ENCODE measurements at places on chromosomes 13 and 19.
A peak's percentile ranks its signal among the peaks of the same experiment; 100 is the strongest.

- DNase-seq: no peak
These were observed 136.8 kb downstream of the DCLK1 start for GRCh38 chr13:35994131-35994966.

DNA sequence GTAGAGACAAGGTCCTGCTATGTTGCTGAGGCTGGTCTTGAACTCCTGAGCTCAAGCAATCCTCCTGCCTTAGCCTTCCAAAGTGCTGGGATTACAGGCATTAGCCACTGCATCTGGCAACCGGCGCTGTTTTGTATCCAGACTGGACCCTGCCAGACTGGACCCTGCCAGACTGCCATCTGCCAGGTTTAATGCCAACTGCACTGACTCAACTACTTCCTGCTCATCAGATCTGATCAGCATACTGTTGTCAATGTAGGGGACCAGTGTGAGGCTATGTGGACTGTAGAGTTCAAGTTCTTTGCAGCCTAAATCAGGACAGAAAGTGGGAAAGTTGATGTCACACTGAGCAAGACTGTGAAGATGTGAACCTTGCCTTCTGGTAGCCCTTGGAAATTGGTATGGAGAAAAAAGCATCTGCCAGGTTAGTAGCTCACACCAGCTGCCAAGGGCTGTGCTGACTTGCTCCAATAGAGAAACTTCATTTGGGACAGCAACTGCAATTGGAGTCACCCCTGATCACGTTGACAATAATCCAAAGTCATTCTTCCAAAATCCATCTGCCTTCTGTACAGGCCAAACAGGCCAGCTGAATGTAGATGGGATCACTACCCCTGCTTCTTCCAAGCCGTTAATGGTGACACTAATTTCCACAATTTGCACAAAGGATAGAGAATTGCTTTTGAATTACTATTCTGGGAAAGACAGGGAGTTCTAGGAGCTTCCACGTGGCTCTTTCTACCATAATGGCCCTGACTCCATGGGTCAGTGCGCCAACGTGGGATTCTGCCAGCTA lies 36.8 kb upstream of the ATP1A3 start:
- DNase-seq: no peak

DNA sequence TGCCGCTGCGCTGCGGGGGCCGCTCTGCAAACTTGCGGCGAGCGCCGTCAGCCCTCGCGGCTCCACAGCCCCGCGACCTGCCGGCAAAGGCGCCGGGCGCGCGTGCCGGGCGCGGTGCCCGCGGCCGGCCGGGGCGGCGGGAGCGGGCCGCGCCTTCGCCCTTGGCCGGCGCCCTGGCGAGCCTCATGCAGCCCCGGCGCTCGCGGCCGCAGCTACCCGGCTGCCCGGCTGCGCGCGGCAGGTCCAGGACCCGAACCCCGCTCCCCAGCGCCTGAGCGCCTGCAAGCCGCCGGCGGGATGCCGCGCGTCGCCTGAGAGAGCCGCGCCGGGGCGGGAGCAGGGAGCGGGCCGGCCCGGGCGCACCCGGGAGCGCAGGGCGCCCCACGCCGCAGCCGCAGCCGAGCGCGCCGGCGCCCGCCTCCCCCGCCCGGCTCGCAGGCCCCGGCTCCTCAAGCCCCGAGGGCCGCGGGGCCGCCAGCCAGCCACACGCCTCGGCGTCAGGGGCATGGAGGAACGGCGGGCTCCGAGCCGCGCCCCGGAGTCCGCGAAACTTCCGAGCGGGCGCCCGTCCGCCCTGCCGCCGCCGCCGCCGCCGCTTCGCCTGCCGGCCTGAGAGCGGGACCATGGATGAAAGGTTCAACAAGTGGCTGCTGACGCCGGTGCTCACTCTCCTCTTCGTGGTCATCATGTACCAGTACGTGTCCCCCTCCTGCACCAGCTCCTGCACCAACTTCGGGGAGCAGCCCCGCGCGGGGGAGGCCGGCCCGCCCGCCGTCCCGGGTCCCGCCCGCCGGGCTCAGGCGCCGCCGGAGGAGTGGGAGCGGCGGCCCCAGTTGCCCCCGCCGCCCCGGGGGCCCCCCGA lies 564 bp downstream of the HS6ST3 start:
- DNase-seq: peak; percentile 69

- no peak for DNase-seq
These were observed 119.7 kb downstream of the COL4A2 start for GRCh38 chr13:110426735-110427134.

DNA sequence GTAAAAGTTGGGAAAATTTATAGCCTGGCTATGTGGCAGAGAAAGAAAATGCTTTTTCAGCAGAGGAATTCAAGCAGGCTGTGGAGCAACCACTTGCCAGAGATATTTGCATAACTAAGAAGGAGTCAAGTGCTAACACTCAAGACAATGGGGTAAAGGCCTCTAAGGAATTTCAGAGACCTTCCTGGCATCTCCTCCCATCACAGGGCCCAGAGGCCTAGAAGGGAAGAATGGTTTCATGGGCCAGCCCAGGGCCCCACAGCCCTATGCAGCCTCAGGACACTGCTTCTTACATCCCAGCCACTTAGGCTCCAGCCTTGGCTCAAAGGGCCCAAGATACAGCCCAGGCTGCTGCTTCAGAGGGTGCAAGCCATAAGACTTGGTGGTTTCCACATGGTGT lies 14.3 kb downstream of the SLC15A1 start:
- DNase-seq: no peak

DNA sequence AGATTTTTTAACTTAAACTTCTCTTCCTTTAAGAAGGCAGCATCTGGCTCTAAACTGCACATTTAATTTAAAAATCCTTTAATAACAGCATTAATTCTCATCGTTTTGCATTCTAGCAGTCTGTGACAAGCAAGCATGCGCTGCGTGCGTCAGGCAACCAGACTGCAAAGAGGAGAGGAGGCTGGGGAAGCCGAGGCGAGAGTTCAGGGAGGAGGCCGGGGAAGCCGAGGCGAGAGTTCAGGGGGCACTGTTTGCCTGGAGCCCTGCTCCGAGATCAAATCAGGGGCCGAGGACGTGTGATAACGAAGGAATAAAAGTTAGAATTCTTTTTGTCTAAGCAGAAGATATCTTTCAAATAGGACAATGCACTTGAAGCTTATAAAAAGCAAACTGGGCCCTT lies 435.7 kb downstream of the EFNB2 start:
- DNase-seq: no peak

- DNase-seq: no peak
These were observed 3.8 kb upstream of the GRTP1 start for GRCh38 chr13:113367771-113368170.

DNA sequence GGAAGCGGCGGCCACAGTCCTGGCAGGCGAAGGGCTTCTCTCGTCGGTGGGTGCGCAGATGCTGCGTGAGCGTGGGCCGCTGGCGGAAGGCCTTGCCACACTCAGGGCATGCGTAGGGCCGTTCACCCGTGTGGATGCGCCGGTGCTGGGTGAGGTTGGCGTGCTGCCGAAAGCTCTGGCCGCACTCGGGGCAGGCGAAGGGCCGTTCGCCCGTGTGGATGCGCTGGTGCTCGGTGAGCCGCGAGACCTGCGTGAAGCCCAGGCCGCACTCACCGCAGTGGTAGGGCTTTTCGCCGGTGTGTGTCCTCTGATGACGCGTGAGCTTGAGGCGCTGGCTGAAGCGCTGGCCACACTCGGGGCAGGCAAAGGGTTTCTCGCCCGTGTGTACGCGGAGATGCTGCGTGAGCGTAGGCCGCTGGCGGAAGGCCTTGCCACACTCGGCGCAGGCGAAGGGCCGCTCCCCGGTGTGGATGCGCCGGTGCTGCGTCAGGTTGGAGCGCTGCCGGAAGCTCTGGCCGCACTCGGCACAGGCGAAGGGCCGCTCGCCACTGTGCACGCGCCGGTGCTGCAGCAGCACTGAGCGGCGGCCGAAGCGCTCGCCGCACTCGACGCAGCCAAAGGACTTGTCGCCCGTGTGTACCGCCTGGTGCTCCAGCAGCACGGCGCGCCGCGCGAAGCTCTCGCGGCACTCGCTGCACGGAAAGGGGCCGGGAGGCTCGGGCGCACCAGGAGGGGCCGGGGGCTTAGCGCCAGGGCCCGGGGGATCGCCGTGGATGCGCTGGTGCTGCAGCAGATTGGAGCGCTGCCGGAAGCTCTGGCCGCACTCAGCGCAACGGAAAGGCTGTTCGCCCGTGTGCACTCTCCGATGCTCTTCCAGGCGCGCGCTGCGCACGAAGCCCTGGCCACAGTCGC lies 4.0 kb upstream of the UBE2M start:
- DNase-seq: no peak

DNA sequence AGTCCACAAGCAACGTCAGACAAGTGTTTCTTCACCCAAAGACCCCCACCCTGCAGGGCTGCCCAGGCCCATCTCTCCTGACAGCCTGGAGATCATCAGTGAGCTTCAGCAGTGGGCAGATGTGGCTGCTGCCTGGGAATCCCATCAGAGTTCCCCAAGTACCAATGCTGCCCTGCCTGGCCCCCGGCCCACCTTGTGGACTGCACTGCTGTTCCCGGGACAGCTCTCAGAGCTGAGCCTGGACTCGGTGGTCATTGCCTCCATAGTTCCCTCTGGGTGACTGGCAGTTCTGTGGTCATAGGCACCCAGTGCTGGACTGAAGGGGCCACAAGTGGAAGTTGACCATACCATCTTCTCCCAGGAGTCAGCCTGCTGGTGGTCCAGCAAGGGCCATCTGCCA lies 24.5 kb upstream of the ZNF492 start:
- no peak for DNase-seq

DNA sequence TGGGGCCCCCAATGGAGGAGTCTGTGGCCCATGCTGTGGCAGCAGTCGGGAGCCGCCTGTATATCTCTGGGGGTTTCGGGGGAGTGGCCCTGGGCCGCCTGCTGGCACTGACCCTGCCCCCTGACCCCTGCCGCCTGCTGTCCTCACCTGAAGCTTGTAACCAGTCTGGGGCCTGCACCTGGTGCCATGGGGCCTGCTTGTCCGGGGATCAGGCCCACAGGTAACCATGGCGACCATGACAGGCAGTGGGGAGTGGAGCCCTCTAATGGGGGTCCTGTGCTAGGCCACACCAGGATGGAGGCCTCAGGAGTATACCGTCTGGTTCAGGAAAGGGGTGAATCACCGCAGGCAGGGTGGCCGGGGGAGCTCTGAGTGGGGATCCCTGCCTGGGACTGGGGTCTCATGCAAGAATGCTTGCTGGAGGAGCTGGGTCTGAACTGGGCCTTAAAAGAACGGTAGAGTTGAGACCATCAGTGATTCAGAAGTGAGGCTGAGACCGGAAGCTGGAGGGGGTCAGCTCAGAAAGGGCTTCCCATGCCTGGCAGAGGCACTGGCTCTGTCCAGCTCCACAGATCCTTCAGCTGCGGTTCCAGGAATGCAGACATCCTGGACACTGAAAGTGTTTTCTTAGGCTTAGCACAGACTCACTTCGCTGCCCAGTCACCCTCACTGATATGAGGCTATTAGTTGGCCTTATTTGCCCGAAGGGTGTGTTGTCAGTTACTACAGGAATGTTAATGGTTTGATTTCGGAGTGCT lies 29.1 kb downstream of the CNFN start:
- DNase-seq: no peak

DNA sequence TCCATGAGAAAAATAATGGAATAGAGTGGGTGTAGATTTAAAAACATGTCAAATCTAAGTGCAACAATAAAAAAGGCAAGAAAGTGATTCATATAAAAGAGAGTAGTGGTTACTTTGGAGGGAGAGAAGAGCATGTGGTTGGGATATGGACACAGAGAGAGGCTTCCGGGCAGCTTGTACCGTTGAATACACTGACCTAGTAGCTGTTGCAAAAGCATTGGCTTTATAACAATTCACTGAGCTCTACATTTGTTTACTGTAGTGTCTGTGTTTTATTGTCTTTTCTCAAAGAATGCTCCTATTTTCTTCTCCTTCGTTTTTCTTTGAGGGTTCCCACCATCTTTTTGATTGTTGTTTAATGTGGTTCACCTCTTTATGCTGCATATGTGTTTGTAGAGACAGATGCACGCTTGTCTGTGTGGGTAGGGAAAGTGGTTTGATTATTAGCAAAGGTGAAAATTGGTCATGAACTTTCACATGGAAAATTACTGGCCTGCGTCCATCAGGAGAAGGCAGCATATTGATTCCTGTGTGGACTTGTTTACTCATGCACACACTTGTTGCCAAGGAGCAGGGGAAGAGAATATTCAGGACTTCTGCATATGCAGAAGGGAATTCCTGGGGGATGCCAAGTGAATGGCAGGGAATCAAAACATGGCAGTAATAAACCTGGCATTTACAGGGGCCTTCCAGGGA lies 29.9 kb upstream of the IRS2 start:
- no peak for DNase-seq

GRCh38 chr13:101529422-101529821 lies 76.9 kb downstream of the ITGBL1 start:
- DNase-seq: no peak

- no peak for DNase-seq
These were observed 21.9 kb upstream of the WTIP start for GRCh38 chr19:34459614-34460013.

GRCh38 chr13:26785838-26786630 lies 25.4 kb upstream of the GPR12 start:
- no peak for DNase-seq

DNA sequence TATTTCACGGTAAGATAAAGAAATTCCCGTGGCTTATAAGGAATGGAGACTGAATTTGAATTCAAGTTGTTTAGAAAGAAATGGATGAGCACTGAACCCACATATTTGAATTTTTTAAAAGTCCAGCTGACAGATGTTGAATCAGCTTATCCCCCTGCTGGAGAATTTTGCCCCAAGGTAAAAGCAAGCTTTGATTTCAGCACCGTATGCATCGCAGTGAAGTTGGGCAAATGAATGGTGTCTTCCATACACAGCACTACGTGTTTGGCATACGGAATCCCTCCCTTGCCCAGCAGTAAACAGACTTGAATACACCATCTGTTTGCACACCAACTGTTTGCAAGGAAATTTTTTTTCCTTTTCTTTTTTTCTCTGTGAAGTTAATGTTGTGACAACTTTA lies 77.5 kb upstream of the PEG3 start:
- no peak for DNase-seq

- DNase-seq: no peak
These were observed 14.4 kb downstream of the TTYH1 start for GRCh38 chr19:54429545-54430227.

- DNase-seq: no peak
These were observed 2.4 kb downstream of the GADD45B start for GRCh38 chr19:2478278-2478755.

- DNase-seq: no peak
These were observed 22.9 kb upstream of the MEDAG start for GRCh38 chr13:30882996-30883766.

DNA sequence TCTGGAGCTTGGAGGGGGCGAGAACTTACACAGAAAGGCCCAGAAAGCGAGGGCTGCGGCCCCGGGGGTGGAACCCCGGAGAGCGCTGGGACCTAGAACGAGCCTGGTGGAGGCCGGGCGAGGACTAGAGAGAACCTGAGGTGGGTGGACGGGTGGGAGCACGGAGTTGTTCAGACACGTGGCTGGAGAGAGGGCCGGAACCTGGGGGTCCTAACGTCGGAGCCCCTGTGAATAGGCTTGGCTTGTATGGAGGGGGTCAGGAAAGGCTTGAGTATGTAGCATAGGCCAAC lies 383 bp downstream of the ZNF581 start:
- DNase-seq: no peak
